ENCODE measurements at places on chromosomes 16 and 17. TPM values are rescaled to one million over a fixed set of nuclear protein-coding genes. Genes with fewer than 3 reads are reported as not detected.

GRCh38 chr17:29840884-29841283, 89.1 kb downstream of the SSH2 start:
- no peak for DNase-seq
- H3K36me3 ChIP-seq, result no peaks in the 10 kb centered on the region

DNA sequence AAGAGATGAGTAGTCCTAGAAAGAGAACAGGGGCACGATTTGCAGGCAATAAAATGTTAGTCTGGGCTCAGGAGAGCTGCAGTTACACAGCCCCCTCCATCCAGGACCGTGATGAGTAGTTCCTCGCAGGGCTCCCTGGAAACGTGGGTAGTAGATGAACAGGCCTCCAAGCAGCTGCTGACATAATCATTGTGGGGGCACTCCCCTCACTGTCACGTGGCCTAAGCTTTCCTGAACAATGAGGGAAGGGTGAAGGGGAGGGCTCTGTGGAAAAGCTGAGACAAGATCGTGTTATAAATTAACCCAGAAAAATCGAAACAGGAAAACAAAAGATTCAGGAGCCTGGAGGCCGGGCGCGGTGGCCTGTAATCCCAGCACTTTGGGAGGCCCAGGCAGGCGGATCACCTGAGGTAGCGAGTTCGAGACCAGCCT, 1.3 kb upstream of the PER1 start:
- H3K36me3 ChIP-seq, result peaks cover 22% of the 10 kb centered on the region
- H3K27ac ChIP-seq, result peak overlapping the region; percentile 100
- DNase-seq, result no peak
- peak overlapping the region; percentile 95 for H3K4me3 ChIP-seq
- no peaks in the 10 kb centered on the region for H3K27me3 ChIP-seq

GRCh38 chr17:17356149-17356930, 53.2 kb downstream of the NT5M start:
- H3K4me3 ChIP-seq, result no peak overlapping the region
- no peak overlapping the region for H3K27ac ChIP-seq
- peak; percentile 76 for DNase-seq

DNA sequence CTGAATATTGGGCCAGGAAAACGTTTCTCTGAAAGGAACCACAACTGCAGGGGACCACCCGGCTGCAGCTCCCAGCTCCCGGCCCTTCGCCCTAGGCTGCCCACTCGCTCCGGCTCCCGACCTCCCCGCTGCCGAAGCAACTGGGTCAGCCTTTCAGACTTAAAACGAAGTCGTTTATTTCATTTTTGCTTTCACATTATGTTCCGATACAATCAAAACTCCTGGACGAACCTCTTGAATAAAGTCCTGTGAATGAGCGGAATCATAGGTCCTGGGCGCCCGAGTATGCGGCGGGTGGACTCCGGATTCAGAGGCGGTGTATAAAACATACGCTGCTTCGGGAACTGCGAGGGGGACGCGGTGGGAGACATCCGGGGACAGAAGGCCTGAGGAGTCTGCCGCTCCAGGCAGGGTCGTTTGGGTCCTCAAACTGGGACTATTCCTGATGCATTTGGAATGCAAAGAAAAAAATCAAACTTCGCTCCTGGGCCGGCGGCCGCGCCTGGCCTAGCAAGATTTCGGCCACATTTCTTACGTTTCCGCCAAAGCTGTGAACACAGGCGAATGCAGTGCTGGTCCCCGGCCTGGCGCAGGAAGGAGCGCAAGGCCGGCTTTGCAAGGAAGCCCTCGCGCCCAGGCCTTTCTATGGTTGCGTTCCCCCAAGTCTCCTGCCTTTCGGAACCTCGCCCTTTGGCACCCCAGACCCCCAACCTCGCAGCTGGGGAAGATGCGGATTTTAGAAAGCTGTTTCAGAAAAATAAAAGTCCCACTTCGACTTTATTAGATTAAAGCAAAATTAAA, 3.7 kb downstream of the CBLN1 start:
- H3K36me3 ChIP-seq, result no peaks in the 10 kb centered on the region
- no peaks in the 10 kb centered on the region for H3K4me1 ChIP-seq
- H3K27ac ChIP-seq, result no peak overlapping the region
- H3K27me3 ChIP-seq, result peaks cover 56% of the 10 kb centered on the region
- no peak overlapping the region for H3K4me3 ChIP-seq

DNA sequence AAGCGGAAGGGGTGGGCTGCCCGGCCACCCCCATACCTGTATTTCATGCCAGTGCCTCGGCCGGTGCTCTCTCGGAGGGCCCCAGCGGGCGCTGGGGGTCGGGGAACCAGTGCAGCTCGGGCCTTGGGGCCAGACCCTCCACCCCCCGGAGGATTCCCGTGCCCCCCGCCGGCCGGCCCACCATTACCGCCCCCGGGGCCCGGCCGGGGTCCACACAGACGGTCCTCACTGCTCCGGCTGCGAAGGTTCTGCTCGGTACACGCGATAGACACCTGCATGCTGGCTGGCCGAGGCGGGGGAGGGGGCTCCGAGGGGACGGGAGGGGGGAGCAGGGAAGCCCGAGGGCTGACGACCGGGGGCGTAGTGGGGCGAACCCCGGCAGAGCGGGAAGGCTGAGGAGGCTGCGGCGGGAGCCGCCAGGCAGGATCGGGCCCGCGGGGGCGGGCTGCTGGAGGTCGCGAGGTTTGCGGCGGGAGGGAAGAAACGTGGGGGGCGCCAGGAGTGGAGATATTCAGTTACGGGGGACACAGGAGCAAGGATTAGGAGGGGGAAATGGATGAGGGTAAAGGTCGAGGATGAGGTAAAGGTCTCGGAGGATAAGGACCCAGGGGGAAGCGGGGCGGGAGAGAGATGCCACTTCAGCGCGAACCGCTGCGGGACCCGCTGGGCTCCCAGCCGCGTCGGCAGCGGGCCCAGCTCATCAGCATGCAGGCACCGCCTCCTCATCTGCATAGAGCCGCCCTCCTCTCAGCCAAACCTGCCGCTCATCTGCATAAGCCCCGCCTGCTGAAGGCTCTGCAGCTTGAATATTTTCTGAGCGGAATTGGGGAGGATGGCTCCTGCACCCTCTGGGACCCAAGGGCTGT, at the start of gene KCNAB3:
TSS of gene KCNAB3 (minus strand) at position 699 of the 866 bp plus-strand sequence. CDS start at position 278, 421 bp downstream.
- peak; percentile 60 for DNase-seq
- H3K4me1 ChIP-seq, result no peaks in the 10 kb centered on the region
- no peaks in the 10 kb centered on the region for H3K27me3 ChIP-seq

DNA sequence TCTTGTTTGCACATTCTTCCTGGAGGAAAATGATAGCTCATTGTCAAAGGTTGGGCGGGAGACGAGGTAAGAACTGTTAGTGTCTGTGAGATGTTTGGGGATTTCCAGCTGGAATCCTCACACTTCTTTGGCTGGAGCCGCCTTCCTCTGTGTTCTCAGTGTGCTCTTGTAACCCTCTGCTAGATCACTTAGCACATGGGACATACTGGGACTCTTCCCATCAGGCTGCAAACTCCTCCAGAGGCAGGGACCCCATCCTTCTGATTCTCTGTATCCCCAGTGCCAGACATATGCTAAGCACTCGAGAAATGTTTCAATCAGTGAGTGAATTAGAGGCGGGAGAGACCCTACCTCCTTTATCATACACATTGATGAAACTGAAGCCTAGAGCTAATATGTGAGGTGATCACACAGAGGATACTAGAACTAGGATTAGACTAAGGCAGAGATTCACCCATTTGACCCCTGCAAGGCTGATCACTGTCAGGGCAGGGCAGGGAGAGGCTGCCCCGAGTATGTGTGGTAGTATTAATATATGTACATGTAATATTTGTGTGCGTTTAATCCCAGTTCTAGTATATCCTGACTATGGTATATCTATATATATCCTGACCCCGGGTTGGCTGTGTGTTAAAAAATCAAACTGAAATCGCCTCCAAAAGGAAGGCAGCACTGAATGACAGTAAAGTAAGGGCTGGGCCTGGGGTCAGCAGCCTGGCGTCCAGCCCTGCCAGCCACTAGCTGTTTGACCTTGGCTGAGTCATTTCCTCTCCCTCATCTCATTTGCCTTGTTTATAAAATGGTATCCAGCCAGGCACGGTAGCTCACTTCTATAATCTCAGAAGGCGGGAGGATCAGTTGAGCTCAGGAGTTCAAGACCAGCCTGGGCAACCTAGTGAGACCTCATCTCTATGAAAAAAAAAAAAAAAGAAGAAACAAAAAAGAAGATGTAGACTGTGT, 75.5 kb upstream of the TBX2 start:
- no peak for DNase-seq
- no peaks in the 10 kb centered on the region for H3K4me1 ChIP-seq
- no peaks in the 10 kb centered on the region for H3K27me3 ChIP-seq
- no peak overlapping the region for H3K4me3 ChIP-seq

- H3K4me3 ChIP-seq, result no peak overlapping the region
- DNase-seq, result no peak
- H3K27me3 ChIP-seq, result no peaks in the 10 kb centered on the region
- H3K27ac ChIP-seq, result no peak overlapping the region
- H3K36me3 ChIP-seq, result peaks cover 5% of the 10 kb centered on the region
These were observed 22.4 kb downstream of the KDM8 start for GRCh38 chr16:27225536-27226360.

- H3K27me3 ChIP-seq, result no peaks in the 10 kb centered on the region
- DNase-seq, result no peak
- no peaks in the 10 kb centered on the region for H3K36me3 ChIP-seq
- peak overlapping the region; percentile 82 for H3K27ac ChIP-seq
- no peak overlapping the region for H3K4me3 ChIP-seq
- peaks cover 25% of the 10 kb centered on the region for H3K4me1 ChIP-seq
These were observed 37.9 kb downstream of the ATP2C2 start for GRCh38 chr16:84406006-84406963.

DNA sequence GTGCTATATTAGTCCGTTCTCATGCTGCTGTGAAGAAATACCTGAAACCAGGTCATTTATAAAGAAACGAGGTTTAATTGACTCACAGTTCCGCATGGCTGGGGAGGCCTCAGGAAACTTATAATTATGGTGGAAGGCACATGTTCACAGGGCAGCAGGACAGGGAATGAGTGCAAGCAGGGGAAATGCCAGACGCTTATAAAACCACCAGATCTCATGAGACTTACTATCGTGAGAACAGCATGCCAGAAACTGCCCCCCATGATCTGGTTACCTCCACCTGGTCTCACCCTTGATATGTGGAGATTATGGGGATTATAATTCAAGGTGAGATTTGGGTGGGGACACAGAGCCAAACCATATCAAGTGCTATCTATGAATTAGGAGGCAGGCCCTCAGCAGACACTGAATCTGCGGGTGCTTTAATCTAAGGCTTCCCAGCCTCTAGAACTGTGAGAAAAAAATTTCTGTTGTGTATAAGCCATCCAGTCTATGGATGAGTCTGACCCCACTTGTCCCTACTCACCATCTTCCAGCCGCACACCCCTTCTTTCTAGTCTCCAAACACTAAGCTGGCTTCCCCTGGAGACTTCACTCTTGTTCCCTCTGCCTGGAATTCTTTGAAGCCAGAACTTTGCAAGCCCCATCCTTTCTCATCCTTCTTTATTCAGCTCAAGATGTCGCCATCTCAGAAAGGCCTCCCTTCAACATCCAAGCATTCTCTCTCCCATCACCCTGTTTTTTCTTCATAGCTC, 772 bp upstream of the NUP93 start:
- no peaks in the 10 kb centered on the region for H3K36me3 ChIP-seq
- no peaks in the 10 kb centered on the region for H3K4me1 ChIP-seq
- no peak for DNase-seq
- H3K27ac ChIP-seq, result peak overlapping the region; percentile 77

DNA sequence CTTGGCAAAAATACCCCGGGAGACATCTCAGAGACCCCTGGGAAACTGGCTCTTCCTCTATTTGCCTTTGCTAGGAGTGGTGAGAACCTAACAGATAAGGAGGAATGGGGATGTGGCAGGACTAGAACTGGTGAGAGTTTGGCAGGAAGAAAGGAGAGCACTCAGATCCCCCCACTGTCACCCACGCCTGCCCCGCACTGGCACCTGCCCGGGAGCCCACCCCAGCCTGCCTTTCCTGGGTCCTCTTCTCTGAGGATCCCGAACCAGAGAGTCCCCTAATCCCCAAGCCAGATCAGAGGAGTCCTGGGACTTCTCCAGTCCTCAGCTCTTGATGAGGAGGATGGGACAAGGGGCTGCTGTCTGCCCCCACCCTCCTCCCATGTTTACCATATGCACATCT, 3.7 kb downstream of the KCNH6 start:
- H3K4me3 ChIP-seq, result no peak overlapping the region
- H3K27me3 ChIP-seq, result no peaks in the 10 kb centered on the region
- DNase-seq, result no peak
- H3K27ac ChIP-seq, result no peak overlapping the region

DNA sequence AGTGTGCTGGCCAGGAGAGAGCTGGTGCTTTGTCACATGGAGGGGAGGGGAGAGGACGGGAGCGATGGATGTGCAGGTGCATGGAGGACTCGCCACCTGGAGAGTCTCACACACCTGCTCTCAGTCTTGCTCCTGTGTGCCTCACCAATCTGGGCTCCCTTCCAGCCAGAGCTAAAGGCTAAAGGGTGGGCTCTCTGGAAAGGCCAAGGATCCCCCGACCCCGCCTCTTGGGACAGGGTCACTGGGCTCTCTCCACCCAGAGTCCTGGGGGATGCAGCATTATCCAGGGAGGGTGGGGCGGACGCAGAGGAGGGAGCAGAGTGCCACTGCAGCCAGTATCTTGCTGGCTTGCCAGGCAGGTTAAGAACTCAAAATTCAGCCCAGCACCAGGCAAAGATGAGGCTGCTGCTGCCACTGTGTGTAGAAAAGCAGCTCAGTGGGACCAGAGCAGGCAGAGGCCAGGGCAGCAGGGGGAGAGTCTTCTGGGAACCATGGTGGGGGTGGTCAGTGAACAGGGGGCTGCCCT, 5.4 kb upstream of the STAT5B start:
- no peaks in the 10 kb centered on the region for H3K36me3 ChIP-seq
- no peak for DNase-seq
- no peak overlapping the region for H3K27ac ChIP-seq

GRCh38 chr17:9878786-9879525, 26.1 kb downstream of the RCVRN start:
- no peak overlapping the region for H3K4me3 ChIP-seq
- no peaks in the 10 kb centered on the region for H3K4me1 ChIP-seq
- H3K27me3 ChIP-seq, result no peaks in the 10 kb centered on the region
- H3K27ac ChIP-seq, result no peak overlapping the region
- H3K36me3 ChIP-seq, result no peaks in the 10 kb centered on the region

- no peak overlapping the region for H3K4me3 ChIP-seq
- no peak for DNase-seq
- H3K27me3 ChIP-seq, result no peaks in the 10 kb centered on the region
- H3K36me3 ChIP-seq, result no peaks in the 10 kb centered on the region
- H3K27ac ChIP-seq, result no peak overlapping the region
- peaks cover 4% of the 10 kb centered on the region for H3K4me1 ChIP-seq
These were observed 21.4 kb downstream of the ACTG1 start for GRCh38 chr17:81491181-81491581.

RSKR gene
- total RNA-seq, result 32.1 TPM
